Stimulated activated CD4-positive, alpha-beta T cell treated with anti-CD3 and anti-CD28 coated beads, Interleukin-15, amount 100 ng/mL, for 1 hour (primary cell): ENCODE measurements at places on chromosomes 6 and 20.

DNA sequence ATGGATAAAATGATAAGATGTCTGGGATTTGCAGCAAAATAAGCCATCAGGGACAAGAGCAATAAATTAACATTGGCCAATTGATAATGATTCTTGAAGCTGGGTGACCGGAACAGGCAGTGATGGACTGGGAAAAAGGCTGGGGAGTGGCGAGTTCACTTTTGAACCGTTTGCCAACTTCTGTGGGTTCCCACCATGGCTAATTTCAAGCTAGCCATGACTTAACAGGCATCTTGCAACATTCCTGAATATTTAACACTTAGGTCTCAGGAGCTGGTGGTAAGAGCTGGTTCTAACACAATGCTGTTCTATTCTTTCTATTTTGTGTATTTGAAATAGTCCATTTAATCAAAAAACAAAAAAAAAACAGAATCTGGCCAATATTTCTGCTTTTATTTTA lies 37.6 kb upstream of the CD83 start:
- no peak for DNase-seq

DNA sequence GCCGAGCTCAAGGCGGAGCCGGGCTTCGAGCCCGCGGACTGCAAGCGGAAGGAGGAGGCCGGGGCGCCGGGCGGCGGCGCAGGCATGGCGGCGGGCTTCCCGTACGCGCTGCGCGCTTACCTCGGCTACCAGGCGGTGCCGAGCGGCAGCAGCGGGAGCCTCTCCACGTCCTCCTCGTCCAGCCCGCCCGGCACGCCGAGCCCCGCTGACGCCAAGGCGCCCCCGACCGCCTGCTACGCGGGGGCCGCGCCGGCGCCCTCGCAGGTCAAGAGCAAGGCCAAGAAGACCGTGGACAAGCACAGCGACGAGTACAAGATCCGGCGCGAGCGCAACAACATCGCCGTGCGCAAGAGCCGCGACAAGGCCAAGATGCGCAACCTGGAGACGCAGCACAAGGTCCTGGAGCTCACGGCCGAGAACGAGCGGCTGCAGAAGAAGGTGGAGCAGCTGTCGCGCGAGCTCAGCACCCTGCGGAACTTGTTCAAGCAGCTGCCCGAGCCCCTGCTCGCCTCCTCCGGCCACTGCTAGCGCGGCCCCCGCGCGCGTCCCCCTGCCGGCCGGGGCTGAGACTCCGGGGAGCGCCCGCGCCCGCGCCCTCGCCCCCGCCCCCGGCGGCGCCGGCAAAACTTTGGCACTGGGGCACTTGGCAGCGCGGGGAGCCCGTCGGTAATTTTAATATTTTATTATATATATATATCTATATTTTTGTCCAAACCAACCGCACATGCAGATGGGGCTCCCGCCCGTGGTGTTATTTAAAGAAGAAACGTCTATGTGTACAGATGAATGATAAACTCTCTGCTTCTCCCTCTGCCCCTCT lies 1.1 kb downstream of the CEBPB start:
- DNase-seq: peak; percentile 10

- no peak for DNase-seq
These were observed 216.2 kb upstream of the ZNF217 start for GRCh38 chr20:53809728-53810365.

- DNase-seq: no peak
These were observed 102.9 kb downstream of the CEBPB start for GRCh38 chr20:50293284-50294139.

DNA sequence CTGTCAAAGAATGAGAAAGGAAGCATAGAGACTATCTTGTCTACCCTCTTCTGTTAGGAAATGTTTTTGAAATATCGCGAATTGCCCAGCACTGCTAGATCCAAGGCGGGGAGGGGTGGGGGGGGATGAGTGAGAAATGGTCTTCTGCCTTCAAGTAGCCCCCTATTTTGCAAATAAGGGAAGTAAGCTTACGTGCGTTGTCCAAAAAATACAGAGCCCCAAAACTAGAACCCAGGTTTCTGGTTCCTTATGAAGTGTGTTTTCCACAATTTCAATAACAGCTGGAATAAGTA lies 923 bp upstream of the ILRUN start:
- DNase-seq: no peak

DNA sequence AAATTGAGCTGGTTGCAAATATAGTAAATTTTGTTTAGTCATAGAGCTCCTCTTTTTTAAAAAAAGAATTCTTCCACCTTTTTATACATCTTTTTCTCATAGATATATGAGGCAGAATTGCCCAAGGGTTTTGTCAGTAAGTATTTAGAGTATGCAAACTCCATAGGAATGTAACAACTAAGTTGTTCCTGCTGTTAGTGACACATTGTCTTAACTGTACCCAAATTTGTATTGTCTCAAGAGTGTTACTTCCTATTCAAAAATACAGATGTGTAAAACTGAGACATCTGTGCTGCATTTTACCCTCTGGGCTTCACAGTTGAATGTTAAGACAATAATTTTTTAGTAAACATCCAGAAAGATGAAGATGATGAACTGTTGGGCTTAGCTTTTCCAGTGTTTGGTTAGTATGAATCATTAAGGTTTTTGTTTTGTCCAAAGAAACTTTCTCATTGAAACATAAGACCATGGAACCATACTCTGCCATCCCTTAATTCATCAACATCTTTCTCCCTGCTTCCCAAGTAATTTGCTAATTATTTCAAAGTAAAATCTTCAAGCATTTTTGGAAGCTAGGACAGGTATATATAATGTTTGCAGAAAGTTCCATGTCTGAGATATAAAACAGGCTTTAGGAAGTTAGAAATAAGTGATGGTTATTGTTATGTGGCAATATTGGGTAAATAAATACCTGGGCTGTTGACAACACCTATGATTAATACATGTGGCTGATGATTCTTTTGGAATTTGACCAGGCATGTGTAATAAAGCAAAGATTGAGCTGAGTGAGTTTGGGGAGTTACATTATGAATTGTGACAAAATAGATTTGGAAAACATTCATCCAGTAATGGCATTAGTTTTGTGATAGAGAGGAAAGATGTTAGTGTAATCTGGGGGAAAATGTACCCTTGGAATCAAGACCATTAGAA lies 11.2 kb downstream of the OGFRL1 start:
- no peak for DNase-seq

DNA sequence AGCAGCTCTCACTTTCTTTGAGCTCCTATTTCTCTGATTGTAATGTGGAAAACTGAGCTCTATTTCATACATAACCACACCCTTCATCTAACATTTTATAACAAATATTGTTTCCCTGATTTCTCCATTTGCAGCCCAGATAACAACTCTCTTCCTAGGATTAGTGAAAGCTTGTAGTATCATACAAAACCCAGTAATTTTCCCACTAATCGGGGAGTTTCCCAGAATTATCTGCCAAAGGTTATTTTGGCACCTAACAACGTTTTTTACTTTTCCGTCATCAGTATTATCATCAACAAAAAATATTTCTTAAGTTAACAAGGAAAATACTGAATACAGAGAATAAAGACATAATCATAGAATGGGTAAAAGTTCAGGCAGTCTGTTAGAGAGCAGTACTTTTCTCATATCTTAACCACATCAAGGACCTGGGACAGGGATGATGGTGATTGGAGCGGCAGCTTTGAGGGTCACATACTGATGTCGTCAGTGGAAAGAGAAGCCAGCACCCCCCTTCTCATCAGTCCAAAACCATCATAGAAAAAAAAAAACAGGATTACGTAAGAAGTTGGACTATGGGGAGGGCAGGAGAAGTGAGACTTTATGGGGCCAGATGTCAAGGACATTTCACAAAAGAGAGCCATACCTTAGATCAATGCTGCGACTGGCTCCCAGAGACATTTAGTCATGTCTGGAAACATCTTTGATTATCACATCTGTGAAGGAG lies 166.1 kb upstream of the TNFAIP3 start:
- no peak for DNase-seq

DNA sequence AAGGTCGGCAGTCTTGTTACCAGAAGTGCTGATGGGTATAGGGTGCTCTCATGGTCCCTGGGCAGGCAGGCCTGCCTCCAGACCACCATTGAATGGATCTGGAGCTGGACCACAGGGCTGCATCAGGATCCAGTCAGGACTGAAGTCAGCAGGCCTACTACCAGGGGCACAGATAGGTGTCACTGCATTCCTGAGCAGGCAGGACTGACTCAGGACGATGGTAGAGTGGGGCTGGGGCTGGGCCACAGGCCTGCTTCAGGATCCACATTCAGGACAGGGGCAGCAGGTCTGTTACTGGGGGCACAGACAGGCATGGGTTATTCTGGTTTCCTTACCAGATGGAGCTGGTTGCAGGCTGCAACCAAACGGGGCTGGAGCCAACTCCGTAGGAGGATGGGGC lies 51.4 kb upstream of the MAP3K4 start:
- DNase-seq: no peak

GRCh38 chr6:64280569-64280968 lies 645.0 kb downstream of the PHF3 start:
- DNase-seq: no peak

DNA sequence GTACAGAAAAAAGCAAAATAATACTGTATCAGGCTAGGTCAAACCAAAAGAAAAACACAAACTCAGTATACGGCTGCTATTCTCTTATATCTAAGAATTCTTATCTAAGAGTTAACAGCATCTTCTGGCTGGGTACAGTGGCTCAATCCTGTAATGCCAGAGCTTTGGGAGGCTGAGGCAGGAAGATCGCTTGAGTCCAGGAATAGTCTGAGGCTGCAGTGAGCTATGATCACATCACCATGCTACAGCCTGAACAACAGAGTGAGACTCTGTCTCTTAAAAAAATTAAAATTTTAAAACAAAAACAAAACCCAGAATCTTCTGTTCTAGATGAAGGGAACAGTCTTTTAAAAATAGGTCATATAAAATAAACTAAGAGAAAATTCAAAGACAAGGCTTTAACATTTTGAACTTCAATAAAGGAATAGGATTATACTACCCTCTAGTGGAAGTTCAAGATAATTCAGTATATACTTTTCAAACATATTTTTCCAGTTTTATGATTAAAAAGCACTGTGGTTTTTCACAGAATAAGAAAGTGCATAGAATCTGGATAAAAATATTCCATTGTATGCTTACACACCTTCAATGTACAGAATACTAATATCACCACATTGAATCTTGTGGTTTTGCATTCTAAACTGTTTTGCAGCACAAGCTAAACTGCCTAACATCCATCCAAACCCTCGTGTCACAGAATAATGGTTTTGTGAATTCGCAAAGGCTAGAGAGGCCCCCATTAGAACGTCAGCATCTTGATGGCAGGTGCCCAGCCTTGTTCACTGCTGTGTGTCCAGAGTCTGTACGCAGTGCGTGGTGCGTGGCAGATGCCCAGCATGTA lies 39.3 kb downstream of the DTNBP1 start:
- no peak for DNase-seq

- DNase-seq: no peak
These were observed 245.7 kb downstream of the BTBD9 start for GRCh38 chr6:38393986-38394385.

- DNase-seq: peak; percentile 4
These were observed 543.4 kb downstream of the CD83 start for GRCh38 chr6:14660806-14661579.

DNA sequence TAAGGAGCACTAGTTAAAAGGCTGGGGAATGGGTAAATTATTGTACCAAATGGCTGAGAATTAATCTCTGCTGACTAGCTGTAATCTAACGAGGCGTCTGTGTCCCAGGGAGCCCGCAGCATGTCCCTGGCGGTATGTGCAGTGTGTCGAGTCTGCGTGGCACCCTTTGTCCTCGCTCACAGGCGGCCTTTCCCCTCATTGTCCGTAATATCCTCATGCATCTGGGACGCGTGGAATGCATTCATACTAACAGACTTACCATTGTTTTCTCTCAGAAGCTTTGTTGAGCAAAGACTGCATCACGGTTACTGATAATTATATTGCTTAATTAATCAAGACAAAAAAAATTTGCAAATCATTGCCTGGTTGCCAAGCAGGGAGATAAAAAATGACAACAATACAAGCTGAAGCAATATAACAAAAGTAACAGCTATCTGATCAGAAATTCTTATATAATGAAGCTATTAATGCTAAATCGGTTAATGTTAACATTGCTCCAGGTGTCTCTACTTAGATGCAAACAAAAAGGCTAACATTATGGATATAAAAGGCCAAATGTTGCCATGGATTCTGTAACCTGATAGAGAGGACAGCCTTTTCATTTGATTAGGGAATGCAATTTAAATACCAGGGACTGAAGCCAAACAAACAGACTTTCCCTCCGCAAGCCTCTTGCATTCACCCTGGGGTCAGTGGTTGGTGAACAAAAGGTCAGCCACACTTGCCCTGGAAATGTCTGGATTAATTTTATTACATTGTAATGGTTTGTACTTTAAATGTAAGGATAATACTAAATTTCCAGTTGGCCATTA lies 124.8 kb downstream of the INSM1 start:
- no peak for DNase-seq

DNA sequence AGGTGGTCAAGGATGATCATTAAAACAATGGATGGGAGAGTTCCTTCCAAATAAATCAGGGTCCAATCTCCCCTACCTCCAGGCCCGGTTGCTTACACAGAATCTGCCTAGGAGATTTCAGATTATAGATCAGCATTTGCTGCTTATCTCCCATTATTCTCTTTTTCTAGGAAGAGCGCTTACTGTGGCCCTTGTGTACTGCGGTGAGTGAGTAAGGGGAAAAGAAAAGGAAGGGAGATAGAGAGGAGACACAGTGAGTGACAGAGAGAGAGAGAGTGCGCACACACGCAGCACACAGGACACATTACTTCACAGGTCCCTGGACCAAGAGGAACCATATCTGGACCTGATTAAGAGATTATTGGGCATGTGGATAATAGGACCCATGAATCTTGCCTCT lies 6.2 kb downstream of the LATS1 start:
- DNase-seq: no peak

GRCh38 chr20:50805349-50805684 lies 10.5 kb downstream of the BCAS4 start:
- no peak for DNase-seq

- no peak for DNase-seq
These were observed 63.0 kb upstream of the NXT1 start for GRCh38 chr20:23287354-23288190.

GRCh38 chr6:63897459-63897858 lies 261.9 kb downstream of the PHF3 start:
- DNase-seq: no peak

DNA sequence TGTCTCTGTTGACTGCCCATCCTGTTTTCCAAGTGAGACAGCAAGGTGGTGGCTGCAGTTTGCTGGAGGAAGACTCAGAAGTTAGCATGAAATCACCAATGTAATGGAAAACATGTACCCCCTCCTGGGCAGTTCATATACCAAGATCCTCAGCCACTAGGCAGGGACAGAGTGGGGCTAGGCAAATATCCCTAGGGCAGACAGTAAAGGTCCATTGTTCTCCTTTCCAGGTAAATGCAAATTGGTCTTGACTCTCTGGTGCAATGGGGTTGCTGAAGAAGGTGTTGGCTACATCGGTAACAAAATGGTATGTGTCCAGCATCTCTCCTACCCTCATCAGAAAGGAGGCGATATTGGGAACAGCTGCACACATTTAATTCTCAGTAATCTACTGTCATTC lies 233.6 kb upstream of the SOX4 start:
- DNase-seq: no peak
